GM23248 (cell line): ENCODE measurements at places on chromosomes 12 and 14. TPM values are rescaled to one million over a fixed set of nuclear protein-coding genes. Genes with fewer than 3 reads are reported as not detected.

The CBLN3 gene
- 3.4 and 5.6 TPM in 2 replicates for total RNA-seq

The GEMIN2 gene
- total RNA-seq, result 13.9 and 25.5 TPM in 2 replicates

The TMEM179 gene
- total RNA-seq, result not detected in 2 replicates

The PIP4K2C gene
- total RNA-seq, result 21.5 and 27.3 TPM in 2 replicates

The IQSEC3 gene
- total RNA-seq, result not detected in 2 replicates

The SSPN gene
- total RNA-seq, result 6.4 and 12.5 TPM in 2 replicates
